ENCODE measurements at places on chromosomes 7 and 10.

DNA sequence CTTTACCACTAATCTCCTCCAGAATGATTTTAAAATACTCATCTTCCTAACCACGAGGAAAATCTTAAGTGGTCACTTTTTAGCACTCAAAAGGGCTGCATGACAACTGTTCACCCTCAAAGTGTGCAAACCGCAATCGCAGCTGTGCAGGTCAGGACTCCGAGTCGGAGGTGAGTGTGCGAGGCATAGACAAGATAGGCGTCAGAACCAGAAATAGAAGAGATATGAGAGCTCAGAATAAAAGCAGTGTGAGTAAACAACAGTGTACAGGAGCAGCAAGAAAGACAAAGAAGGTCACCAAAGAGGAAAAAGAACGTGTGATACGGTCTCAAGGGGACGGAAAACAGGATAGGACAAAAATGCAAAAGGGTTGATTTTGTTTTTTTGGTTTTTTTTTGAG lies 17.5 kb upstream of the ENO4 start:
- DNase-seq = no peak

- no peak for DNase-seq
These were observed 165.2 kb upstream of the TMEM72 start for GRCh38 chr10:44745920-44746319.

- no peak for DNase-seq
These were observed 34.0 kb downstream of the INPP5F start for GRCh38 chr10:119759832-119760231.

DNA sequence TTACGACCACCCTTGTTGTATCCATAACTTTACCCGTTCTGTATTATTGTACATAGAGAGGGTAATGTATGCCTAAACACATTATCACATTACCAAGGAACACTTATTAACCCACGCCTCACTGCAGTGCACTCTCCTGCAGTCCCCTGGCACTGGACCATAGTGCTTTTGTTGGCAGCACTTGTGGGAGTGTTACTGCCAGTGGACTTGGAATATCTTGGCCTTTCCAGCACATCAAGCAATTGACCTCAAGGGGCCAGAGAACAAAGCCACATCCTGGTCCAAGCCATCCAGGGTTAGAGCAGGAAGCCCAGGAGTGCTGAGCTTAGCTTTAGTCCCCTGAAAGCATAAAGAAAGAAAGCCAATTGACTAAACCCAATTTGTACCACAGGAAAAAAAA lies 304.2 kb downstream of the PCDH15 start:
- no peak for DNase-seq

DNA sequence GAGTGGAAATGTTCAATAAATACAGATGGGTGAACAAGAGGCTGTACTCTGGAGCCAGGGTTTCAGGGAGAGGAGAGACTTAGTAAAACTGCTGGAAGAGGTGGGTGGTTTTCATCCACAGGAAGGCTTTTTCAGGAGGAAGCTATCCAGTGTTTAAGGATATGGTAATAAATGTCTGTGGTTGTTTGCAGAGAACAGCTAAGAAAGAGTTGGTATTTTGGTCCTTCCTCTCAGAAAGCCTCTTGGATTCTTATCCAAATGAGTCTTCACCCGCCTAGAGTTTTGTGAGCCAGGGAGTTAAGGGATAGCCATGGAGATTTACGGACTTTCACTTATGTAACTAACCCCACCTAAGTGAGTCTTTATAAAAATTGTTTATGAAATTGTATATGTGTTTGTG lies 95.7 kb downstream of the GNAI1 start:
- no peak for DNase-seq

DNA sequence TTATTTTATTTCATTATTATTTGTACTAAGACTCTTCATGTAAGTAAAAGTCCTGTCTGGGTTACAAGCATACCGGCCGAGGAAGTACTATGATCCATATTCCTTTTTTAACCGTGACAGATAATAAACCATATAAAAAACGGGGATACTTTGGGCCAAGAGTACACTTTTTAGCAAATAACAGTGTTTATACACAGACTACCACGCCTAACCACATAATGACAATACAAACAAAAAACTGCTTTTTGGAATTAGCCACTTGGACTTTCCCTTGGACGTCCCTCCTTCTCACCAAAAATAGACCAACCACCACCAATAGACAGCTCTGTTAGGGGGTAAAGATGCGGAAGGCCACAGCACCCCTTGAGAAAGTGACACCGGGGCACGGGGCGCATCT lies 800 bp downstream of the MINDY3 start:
- DNase-seq = no peak

- DNase-seq = no peak
These were observed 199.7 kb upstream of the PITRM1 start for GRCh38 chr10:3372281-3372680.

- no peak for DNase-seq
These were observed 50.6 kb downstream of the PRKG1 start for GRCh38 chr10:51124852-51125251.

DNA sequence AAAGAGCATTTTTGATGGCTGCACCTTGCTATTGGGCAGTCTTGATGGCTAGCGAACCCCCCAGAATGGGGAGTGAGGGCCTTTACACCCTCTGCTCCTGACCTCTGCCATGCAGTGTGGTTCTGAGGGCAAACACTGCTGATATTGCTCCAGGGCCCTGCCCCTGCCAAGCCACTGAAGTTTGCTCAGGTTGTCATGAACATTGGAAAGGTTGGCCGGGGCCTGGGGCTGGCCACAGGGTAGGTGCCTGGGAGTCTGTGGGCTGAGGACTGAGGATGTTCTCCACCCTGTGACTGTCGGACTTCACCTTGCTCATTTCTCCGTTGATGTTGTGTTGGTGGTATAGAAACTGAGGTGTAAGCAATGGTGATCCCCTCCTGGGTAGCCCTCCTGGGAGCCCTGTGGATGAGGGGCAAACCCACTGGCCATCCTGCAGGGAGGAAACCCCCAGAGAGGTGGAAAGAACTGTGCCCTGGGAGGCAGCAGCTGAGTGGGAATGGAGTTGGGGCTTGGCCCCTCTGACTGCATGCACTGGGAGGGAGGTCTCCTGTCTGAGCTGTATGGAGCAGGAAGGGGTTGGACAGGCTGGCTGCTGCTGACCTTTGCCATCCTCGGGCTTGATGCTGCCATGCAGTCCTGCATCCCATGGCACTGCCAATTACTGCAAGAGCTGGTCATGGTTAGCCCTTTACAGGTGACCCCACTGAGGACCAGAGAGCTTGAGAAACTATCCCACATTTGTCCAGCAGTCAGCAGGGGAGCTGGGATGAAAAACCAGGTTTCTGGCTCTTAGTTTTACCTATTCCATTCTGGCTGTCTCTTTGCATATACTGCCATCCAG lies 77.1 kb downstream of the SH2D4B start:
- DNase-seq = no peak

- DNase-seq = no peak
These were observed 15.5 kb upstream of the KIF20B start for GRCh38 chr10:89685936-89686335.

- DNase-seq = no peak
These were observed 50.4 kb downstream of the PYROXD2 start for GRCh38 chr10:98364432-98365102.

- no peak for DNase-seq
These were observed 720.2 kb upstream of the FZD8 start for GRCh38 chr10:36362257-36362656.

- DNase-seq = no peak
These were observed 14.6 kb downstream of the FLNC start for GRCh38 chr7:128844777-128845311.

- no peak for DNase-seq
These were observed 73.3 kb downstream of the CXCL12 start for GRCh38 chr10:44311563-44312051.

- DNase-seq = no peak
These were observed 233.5 kb downstream of the TMEM26 start for GRCh38 chr10:61219696-61220095.

- DNase-seq = no peak
These were observed 92.9 kb upstream of the ZNF804B start for GRCh38 chr7:88666626-88667025.

- no peak for DNase-seq
These were observed 255.4 kb upstream of the LYZL1 start for GRCh38 chr10:29033311-29033940.

DNA sequence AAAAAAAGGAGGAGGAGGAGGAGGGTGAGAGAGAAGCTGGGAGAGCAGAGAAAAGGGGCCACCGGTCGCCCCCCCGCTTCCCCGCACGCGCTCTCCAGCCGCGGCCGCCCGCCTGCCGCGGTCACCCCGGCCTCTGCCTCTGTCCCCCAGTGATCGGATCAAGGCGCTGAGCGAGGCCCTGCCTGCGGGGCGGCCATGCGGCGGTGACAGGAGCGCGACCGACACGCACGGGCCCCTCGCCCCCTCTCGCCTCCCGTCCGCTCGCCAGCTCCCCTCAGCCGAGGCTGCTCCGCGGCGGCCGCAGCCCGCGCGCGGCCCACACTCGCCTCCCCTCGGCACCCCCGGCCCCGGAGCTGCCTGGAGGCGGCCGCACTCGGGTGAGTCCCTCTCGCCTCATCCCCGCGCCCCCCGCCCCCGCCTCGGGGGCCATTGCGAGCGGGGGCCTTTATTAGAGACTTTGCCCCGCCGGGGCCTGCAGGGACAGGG lies at the start of gene GTF2I:
GTF2I (plus strand) TSS at position 27 of the 486 bp plus-strand sequence. CDS start 31,411 bp downstream, outside the sequence.
- no peak for DNase-seq

- DNase-seq = no peak
These were observed 201.8 kb downstream of the LHFPL3 start for GRCh38 chr7:104530251-104530650.

- no peak for DNase-seq
These were observed 120.3 kb downstream of the BUB3 start for GRCh38 chr10:123274306-123275135.

DNA sequence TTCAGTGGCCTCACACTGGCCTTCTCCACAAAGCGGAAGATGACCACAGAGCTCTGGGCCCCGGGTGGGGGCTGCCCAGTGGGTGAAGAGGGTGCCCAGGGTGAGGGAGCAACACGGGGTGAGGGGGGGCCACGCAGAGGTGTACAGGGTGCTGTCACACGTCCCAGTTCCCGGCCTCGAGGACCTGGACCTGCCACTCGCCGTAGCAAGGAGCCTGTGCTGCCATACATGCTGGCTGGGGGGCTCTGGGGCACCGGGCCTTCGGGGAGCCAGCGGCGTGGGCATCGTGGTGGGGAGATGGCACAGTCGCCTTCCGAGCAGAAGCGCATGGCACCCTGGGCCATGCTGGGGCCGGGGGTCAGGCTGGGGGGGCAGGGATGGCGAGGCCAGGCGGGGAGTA lies 1.9 kb downstream of the PSD start:
- no peak for DNase-seq

GRCh38 chr7:30173058-30173897 lies 38.5 kb downstream of the MTURN start:
- peak; percentile 68 for DNase-seq

DNA sequence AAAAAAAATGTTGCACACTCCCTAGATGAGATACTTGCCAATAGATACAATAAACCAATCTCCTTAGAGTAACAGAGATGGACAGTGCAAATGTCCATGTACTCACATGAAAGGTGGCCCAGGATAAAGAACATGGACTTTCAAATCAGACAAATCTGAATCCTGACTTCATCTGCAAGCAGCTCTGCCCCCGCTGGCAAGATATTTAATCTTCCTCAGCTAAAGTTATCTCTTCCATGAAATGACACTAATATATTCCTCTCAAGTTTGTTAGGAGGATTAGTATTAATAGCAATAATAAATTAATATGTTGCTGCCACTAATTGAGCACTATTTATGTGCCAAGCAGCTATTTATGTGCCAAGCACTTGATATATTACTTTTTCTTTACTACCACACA lies 148.6 kb upstream of the YAE1 start:
- DNase-seq = no peak

GRCh38 chr7:83704564-83704963 lies 55.6 kb upstream of the SEMA3E start:
- DNase-seq = no peak

DNA sequence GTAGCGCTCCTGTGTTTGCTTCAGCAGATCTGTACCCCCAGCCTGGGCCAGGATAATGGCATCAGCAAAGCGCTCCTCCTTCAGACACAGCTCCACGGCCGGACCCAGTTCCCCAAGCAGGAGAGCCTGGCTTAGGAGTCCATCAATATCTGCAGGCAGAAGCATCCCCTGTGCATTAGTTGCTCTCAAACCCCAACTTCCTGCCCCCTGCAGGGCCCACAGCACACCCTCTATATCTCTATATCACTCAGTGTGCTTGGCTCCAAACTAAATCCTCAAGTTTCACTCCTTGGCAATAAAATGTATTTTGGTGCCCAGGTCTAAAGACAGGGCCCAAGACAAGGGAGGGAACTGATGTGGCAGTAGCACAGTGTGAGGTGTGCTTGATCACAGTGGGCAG lies 21.6 kb downstream of the SEC31B start:
- DNase-seq = no peak

- no peak for DNase-seq
These were observed 403.4 kb downstream of the DNAJB9 start for GRCh38 chr7:108973075-108973474.

- no peak for DNase-seq
These were observed 221.7 kb upstream of the LYZL1 start for GRCh38 chr10:29067161-29067560.

DNA sequence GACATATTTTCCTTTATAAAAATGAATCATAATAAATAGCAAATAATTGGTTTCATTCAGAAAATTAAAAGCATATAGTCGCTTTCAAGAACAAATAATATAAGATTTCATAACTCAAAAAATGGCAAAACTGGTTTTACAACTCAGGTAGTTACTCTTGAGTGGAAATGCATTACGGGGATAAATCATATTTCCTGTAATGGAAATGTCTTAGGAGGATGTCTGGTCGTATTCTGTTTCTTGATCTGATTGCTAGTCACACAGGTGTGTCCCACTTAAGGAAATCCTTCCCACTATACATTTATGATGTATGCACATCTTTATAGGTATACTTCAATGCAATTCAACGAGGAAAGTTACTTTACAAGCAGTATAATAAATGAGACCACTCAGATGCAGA lies 20.7 kb downstream of the NRAP start:
- DNase-seq = no peak

DNA sequence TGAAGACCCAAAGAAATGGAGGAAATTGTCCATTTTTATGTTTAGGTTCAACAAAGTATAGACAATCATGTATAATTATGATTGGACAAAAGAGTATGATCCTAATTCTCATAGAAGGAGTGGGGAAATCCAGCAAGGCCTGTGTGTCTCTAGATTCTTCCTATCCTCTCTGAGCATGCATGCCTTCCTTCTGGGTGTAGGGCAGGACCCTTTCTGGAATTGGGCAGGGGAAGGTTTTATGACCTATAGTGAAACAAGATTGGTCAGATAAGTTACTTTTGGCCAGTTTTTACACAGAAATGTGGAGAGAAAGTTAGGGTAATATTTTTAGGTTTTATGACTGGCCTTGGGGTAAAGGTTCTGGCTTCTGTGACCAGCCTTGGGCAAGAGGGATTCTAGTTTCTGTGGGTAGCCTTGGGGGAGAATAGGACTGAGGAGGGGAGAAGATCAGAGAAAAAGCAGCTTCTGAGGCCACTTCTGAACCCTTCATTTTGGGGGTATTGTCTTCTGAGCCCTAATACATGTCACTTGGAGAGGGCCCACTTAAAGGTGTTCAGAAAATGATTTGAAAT lies 289.4 kb downstream of the EXOC4 start:
- no peak for DNase-seq

Data from cerebellum (tissue), 4 donors.